ENCODE measurements at places on chromosomes 4 and X. TPM values are rescaled to one million over a fixed set of nuclear protein-coding genes. Genes with fewer than 3 reads are reported as not detected.

The MAGEA11 gene
- not detected for total RNA-seq

- DNase-seq = no peak
Measured at GRCh38 chr4:87749883-87750282, 49.5 kb upstream of the IBSP start.

- DNase-seq = no peak
Measured at GRCh38 chrX:11406109-11406765, 113.0 kb downstream of the AMELX start.

GRCh38 chr4:109682875-109683274, 20.4 kb downstream of the CASP6 start:
- DNase-seq = no peak

The FAM200B gene
- total RNA-seq = 8.9 TPM

DNA sequence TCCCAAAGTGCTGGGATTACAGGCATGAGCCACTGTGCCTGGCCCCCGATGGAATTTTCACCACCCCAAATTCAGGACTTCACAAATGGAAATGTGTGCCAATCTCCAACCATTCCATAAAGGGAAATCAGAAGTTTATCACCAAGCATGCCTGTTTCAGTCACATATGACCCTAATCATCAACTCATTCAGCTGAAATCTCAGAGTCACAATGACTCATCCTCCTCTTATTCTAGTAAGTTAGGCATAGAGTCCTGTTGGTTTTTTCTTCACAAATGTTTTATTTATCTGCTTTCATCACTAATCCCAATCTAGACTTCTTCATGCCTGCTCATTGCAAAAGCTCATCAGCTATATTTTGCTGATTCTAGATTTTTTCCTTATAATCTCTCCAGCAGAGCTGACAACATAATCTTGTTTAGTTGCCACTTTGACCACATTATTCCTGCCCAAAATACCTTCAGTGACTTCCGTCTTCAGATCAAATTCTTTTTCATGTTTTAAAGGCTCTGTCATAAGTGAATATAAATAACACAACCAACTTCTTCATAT, 83.3 kb downstream of the SLC7A11 start:
- no peak for DNase-seq

The USP26 gene
- total RNA-seq = not detected

All from activated CD8-positive, alpha-beta T cell treated with anti-CD3 and anti-CD28 coated beads for 36 hours (primary cell).